ENCODE measurements at places on chromosomes 11 and 22. TPM values are rescaled to one million over a fixed set of nuclear protein-coding genes. Genes with fewer than 3 reads are reported as not detected.

The GSTT2 gene
- not detected for total RNA-seq

The DKK3 gene
- 185 TPM for total RNA-seq

The SSTR3 gene
- not detected for total RNA-seq

The RAB3IL1 gene
- total RNA-seq = 2.3 TPM

The CALCA gene
- not detected for total RNA-seq

The GSTT2B gene
- total RNA-seq = 4.1 TPM

The MMP11 gene
- 14.8 TPM for total RNA-seq

The GRM5 gene
- 175 TPM for total RNA-seq

The LYVE1 gene
- total RNA-seq = 9.0 TPM

The ME3 gene
- 99.0 TPM for total RNA-seq

The CHRM1 gene
- total RNA-seq = 12.3 TPM

The TOM1 gene
- 7.2 TPM for total RNA-seq

The FUT4 gene
- total RNA-seq = 9.2 TPM

The LIF gene
- not detected for total RNA-seq

The OR51I2 gene
- total RNA-seq = not detected

The OR6A2 gene
- total RNA-seq = 0.47 TPM

The NRXN2 gene
- total RNA-seq = 219 TPM

The LUZP2 gene
- total RNA-seq = 93.6 TPM

The LMNTD2 gene
- total RNA-seq = 0.16 TPM

The MS4A15 gene
- not detected for total RNA-seq

The SLC22A25 gene
- under 0.01 TPM for total RNA-seq

The CHKB gene
- 24.8 TPM for total RNA-seq

The DUSP8 gene
- total RNA-seq = 5.6 TPM

The MS4A1 gene
- total RNA-seq = not detected

The USH1C gene
- total RNA-seq = 0.62 TPM

The PAMR1 gene
- 3.0 TPM for total RNA-seq

The CLCF1 gene
- total RNA-seq = not detected

The SLC22A9 gene
- total RNA-seq = not detected

The SLC7A4 gene
- 1.4 TPM for total RNA-seq

The SYCE3 gene
- not detected for total RNA-seq

The SLC39A13 gene
- 8.9 TPM for total RNA-seq

All from occipital lobe (tissue), 3 donors.